ENCODE measurements at places on chromosomes 2 and 18. TPM values are rescaled to one million over a fixed set of nuclear protein-coding genes. Genes with fewer than 3 reads are reported as not detected.
A peak's percentile ranks its signal among the peaks of the same experiment; 100 is the strongest.

DNA sequence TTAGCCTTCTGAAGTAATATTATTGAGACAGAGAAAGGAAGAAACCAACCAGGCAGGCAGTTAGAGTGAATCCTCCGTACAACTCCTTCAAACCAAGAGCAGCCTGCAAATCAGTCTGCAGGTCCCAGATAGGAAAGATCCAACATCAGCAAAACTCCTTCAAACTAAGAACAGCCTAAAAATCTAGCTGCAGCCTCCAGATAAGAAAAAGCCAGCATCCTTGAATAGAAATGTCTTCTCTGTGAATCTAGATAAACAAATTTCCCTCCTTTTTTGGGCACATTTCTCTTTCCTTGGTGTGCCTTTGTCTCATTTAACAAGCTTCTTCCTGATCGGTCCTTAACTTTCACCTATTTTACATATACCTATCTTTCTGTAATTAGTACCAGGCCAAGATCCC lies 1004.6 kb upstream of the TMEFF2 start:
- no peaks in the 10 kb centered on the region for H3K27me3 ChIP-seq
- no peak overlapping the region for H3K27ac ChIP-seq
- H3K4me3 ChIP-seq, result no peak overlapping the region
- no peaks in the 10 kb centered on the region for H3K36me3 ChIP-seq
- DNase-seq, result no peak

DNA sequence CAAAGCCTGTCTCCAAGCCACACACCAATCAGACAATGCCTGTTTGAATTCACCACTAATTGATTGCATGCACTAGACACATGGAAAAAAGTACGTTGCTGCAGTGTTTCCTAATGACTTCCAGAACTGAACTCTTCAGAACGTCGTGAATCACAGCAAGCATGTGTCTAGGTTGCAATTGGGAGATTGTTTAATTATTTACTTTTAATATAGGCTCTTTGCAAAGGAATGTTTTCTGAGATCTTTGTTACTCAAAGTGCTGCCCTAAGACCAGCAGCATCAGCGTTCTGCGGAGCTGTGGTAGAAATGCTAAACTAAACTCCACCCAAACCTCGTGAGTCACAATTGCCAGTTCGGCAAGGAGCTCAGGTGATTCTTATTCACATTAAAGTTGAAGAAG lies 52.7 kb upstream of the CCDC68 start:
- no peaks in the 10 kb centered on the region for H3K27me3 ChIP-seq
- no peak overlapping the region for H3K4me3 ChIP-seq
- no peaks in the 10 kb centered on the region for H3K4me1 ChIP-seq
- DNase-seq, result no peak
- H3K36me3 ChIP-seq, result no peaks in the 10 kb centered on the region

DNA sequence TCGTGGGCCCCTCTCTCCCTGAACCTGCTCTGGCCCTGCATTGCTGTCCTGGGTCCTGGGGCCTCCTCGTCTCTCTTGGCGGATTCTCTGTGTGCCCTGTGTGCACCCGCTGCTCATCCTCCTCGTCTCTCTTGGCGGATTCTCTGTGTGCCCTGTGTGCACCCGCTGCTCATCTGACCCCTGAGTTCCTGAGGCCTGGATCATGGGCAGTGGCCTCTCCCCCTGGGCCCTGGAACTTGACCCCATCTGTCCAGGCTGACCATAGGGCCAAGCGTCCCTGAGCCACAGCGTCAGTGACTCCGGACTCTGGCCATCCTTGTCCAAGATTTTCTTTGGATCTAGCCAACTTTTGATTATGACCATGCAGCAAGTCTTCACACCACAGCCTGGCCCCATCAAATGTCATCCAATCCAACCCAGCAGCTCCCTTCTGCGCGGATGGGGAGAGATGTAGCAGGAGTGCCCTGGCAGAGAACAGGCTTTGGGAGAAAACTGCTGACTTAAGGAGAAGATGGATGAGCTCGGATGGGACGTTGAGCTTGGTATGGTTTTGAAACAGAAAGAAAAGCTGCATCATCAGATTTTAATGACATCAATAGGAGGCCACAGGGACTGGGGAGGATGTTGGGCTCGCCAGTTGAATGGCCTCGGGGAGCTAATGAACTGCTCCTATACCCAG lies 455.1 kb upstream of the HS6ST1 start:
- DNase-seq, result no peak
- no peak overlapping the region for H3K27ac ChIP-seq
- H3K36me3 ChIP-seq, result no peaks in the 10 kb centered on the region

- H3K4me1 ChIP-seq, result peaks cover 84% of the 10 kb centered on the region
- peak overlapping the region; percentile 7 for H3K4me3 ChIP-seq
- H3K27ac ChIP-seq, result peak overlapping the region; percentile 65
- no peak for DNase-seq
Observed at GRCh38 chr2:43170405-43171105, 55.9 kb downstream of the ZFP36L2 start.

GRCh38 chr2:161238560-161239325 lies 69.5 kb upstream of the PSMD14 start:
- H3K27ac ChIP-seq, result peak overlapping the region; percentile 44
- DNase-seq, result peak; percentile 63
- H3K27me3 ChIP-seq, result no peaks in the 10 kb centered on the region
- H3K4me1 ChIP-seq, result peaks cover 48% of the 10 kb centered on the region
- H3K4me3 ChIP-seq, result no peak overlapping the region
- H3K36me3 ChIP-seq, result peaks cover 3% of the 10 kb centered on the region

DNA sequence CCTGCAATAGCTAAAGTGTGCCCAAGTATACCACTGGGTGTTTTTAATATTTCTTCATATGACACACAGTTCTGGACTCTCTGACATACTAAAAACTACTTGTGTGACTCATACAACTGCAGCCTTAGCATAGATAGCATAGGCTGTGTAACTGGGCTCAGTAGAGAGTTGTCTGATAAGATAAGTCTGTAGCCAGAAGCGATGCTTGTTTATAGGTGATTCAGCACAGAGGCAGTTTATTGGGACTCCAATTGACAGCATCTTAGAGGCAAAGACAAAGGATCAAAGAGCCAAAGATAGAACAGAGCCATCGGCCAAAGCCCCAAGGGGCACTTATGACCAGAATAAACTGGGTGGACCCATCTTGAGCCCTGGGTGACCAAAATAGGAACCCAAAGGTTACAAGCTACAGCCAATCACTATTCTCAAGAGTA lies 42.3 kb downstream of the AAK1 start:
- H3K27ac ChIP-seq, result no peak overlapping the region
- peaks cover 94% of the 10 kb centered on the region for H3K4me1 ChIP-seq
- no peaks in the 10 kb centered on the region for H3K36me3 ChIP-seq
- H3K27me3 ChIP-seq, result no peaks in the 10 kb centered on the region
- no peak for DNase-seq
- H3K4me3 ChIP-seq, result no peak overlapping the region

DNA sequence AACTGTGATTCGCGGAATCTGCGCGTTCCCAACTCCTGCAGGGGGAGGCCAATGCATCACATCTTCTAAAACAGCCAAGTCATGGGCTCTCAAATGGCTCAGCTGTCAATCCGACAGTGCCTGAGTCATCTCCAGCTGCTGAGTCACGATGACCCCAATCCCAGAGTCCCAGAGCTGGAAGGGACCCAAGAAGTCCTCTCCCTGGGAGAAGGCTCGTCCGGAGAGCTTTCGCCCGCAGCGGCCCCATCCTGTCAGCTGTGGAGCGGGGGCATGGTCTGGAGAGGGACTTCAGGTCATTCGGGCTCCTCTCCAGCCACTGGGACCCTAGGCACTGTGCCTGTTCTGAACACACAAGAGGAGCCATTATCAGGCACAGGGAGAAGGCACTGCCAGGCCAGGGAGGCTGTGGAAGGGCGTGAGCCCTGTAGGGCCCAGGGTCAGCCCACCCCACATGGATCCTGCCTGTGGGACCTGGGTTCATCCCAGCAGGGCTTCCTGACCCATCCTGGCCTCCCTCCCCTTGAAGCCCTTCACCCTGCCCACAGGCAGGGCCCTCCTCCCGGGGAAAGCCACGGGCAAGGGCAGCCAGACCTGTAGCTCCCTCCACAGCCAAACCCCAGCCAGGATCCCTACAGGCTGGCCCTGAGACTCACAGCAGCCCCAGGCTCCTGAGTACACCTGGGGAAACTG lies 47.6 kb upstream of the GPC1 start:
- H3K27me3 ChIP-seq, result no peaks in the 10 kb centered on the region
- H3K4me1 ChIP-seq, result no peaks in the 10 kb centered on the region
- DNase-seq, result no peak
- H3K36me3 ChIP-seq, result no peaks in the 10 kb centered on the region
- no peak overlapping the region for H3K4me3 ChIP-seq
- H3K27ac ChIP-seq, result no peak overlapping the region

GRCh38 chr2:130795431-130795830 lies 40.1 kb downstream of the AMER3 start:
- DNase-seq, result no peak
- no peaks in the 10 kb centered on the region for H3K36me3 ChIP-seq
- peaks cover 9% of the 10 kb centered on the region for H3K4me1 ChIP-seq
- H3K4me3 ChIP-seq, result no peak overlapping the region

DNA sequence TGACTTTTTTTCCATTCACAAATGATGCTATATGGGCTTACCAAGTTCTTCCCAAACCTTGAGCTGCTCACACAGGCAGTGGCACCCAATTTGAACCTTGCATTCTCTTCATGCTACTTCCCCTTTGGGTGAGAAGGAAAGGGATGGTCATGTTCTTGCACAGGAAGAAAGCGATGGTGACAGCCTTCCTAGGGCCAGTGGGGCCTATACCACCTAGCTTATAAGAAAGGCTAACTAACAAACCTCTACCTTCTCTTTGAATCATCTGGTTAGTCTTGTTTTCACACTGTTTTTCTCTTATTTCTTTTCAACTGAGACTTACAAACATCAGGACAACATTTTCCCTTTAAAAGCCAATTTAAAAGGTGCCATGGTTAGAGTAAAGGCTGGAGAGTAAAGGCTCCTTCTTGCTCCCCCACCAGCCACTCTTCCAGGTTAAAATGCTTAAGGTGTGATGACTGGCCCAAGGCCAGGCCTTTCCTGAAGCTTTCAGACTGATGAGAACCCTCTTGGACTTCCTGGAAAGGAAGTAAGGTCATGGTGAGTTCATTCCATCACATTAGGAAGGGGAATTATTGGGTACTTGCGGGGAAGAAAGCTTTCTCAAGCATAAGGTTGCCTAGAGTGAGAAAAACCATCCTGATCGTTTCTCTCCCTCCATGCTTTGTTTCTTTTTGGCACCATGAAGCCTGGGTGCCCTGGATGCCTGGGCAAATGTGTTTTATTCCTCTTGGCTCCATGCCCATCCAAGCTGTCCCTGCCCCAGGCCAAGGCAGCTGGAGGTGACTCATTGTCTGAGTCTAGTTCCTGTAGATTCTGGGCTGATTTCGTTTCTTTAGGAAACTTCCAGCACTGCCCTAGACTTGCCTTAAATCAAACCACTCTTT lies 41.4 kb upstream of the ITGB6 start:
- no peaks in the 10 kb centered on the region for H3K36me3 ChIP-seq
- H3K4me3 ChIP-seq, result no peak overlapping the region
- DNase-seq, result no peak
- H3K27me3 ChIP-seq, result no peaks in the 10 kb centered on the region

GRCh38 chr18:37778417-37779165 lies 213.0 kb upstream of the CELF4 start:
- no peaks in the 10 kb centered on the region for H3K27me3 ChIP-seq
- H3K4me3 ChIP-seq, result no peak overlapping the region
- no peak overlapping the region for H3K27ac ChIP-seq

- no peaks in the 10 kb centered on the region for H3K27me3 ChIP-seq
- H3K4me1 ChIP-seq, result no peaks in the 10 kb centered on the region
- no peak overlapping the region for H3K4me3 ChIP-seq
- H3K27ac ChIP-seq, result no peak overlapping the region
Observed at GRCh38 chr18:24876266-24876665, 415.8 kb downstream of the HRH4 start.

DNA sequence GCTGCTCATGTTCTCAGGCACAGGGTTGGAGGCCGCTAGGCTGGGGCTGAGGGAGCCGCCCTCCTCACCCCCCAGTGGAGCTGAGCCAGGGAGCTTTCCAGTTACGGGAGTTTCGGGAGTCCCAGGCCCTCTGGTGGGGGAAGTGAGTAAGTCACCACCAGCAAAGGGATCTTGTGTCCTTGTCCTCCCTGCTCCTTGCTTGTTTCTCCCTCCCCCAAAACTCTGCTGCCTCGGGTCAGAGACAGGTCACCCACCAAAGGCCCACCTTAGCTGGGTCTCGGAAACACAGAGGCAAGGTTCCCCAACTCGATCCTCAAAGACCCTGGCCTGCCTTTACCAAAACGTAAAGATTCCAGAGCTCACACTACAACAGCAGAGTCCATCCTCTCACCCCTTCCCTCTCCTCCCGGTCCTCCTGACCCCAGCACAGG lies 60.5 kb upstream of the POMC start:
- no peak overlapping the region for H3K27ac ChIP-seq
- peaks cover 4% of the 10 kb centered on the region for H3K4me1 ChIP-seq
- H3K4me3 ChIP-seq, result no peak overlapping the region
- H3K36me3 ChIP-seq, result peaks cover 6% of the 10 kb centered on the region

DNA sequence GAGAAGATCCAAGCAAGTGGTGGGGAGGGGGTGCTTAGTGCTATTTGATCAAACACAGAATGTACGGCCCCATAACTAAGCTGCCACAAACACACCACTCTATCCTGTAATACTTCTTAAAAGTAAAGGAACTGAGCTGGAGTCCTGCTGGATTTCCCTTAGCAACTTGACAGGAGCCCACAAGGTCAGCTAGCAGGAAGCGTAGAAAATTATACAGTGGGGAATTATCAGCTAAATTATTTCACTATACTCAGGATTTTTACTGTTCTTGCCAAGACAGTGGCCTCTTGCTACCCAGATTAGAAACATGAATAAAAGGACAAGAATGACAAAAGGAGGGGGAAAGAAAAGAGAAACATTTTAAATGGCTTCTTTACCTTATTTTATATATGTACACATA lies 217.1 kb downstream of the ZNF521 start:
- H3K4me3 ChIP-seq, result no peak overlapping the region
- H3K27ac ChIP-seq, result no peak overlapping the region
- H3K27me3 ChIP-seq, result no peaks in the 10 kb centered on the region
- H3K4me1 ChIP-seq, result no peaks in the 10 kb centered on the region
- no peaks in the 10 kb centered on the region for H3K36me3 ChIP-seq

- no peaks in the 10 kb centered on the region for H3K36me3 ChIP-seq
- H3K27ac ChIP-seq, result no peak overlapping the region
- H3K27me3 ChIP-seq, result no peaks in the 10 kb centered on the region
- H3K4me3 ChIP-seq, result no peak overlapping the region
Observed at GRCh38 chr2:26758790-26759321, 5.2 kb upstream of the SLC35F6 start.

RTP5 gene
- total RNA-seq, result 0.28 TPM

RESP18 gene
- not detected for total RNA-seq

YPEL5 gene
- 81.5 TPM for total RNA-seq

EML6 gene
- 3.9 TPM for total RNA-seq

UGT1A4 gene
- total RNA-seq, result not detected

IL36A gene
- total RNA-seq, result not detected

REG3G gene
- total RNA-seq, result not detected
